ENCODE measurements at places on chromosomes 5 and 9.

DNA sequence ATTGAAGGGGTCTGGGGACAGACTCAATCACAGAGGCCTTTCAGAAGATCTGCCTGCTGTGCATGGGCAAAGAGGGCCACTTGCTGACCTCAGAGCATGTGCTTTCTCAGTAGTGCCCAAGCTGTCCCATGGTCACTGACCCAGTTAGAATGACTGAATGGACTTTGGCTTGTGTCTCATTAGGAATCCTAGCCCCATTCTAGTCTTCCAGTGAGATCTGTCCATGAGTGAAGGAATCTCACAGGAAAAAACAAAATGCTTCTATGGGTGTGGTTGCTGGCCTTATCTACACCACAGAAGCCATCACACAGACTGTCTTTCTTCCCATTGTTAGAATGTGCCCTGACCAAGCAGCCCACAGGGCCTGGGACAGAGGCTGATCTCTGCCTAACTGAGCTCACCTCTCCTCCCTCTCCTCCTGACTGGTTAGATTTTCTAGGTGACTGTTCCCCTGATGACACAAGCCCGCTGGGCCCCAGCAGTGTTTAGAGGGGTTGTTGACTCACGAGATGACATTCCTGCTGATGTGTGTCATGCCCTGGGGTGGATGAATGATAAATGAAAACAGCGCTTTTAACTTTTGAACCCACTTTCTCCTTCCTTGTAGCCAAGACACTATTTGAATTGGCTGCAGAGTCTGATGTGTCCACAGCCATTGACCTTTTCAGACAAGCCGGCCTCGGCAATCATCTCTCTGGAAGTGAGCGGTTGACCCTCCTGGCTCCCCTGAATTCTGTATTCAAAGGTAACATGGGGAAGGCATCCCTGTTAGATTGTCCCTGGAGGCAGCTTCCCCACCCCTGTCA lies 24.8 kb downstream of the TGFBI start:
- peak overlapping the region; percentile 74 for H3K27ac ChIP-seq
- peaks cover 17% of the 10 kb centered on the region for H3K36me3 ChIP-seq
- H3K4me1 ChIP-seq, result peaks cover 50% of the 10 kb centered on the region
- no peaks in the 10 kb centered on the region for H3K27me3 ChIP-seq

GRCh38 chr9:113632776-113633590 lies 169.5 kb downstream of the RGS3 start:
- H3K4me1 ChIP-seq, result peaks cover 30% of the 10 kb centered on the region
- H3K27me3 ChIP-seq, result no peaks in the 10 kb centered on the region
- no peak for DNase-seq
- no peak overlapping the region for H3K4me3 ChIP-seq
- no peaks in the 10 kb centered on the region for H3K36me3 ChIP-seq
- no peak overlapping the region for H3K27ac ChIP-seq

DNA sequence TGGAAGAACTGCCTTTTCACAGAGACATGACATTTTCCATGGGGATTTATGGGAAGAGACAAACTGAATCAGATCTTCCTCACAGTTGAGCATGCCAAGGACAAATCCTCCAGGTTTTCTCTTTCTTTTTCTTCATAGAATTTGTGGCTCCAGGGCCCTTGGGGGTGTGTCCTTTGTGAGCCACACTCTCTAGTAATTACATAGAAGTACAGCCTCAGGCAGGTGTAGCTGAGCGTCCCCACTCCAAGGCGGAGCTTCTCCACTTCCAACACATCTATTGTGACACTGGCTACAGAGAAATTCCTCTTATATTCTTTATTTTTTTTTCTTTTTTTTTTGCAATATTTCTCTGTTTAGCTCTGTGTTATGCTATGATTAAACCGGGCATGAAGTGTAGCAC lies 420.5 kb upstream of the CD180 start:
- no peaks in the 10 kb centered on the region for H3K4me1 ChIP-seq
- H3K27ac ChIP-seq, result no peak overlapping the region
- no peaks in the 10 kb centered on the region for H3K36me3 ChIP-seq
- no peak overlapping the region for H3K4me3 ChIP-seq
- no peak for DNase-seq

DNA sequence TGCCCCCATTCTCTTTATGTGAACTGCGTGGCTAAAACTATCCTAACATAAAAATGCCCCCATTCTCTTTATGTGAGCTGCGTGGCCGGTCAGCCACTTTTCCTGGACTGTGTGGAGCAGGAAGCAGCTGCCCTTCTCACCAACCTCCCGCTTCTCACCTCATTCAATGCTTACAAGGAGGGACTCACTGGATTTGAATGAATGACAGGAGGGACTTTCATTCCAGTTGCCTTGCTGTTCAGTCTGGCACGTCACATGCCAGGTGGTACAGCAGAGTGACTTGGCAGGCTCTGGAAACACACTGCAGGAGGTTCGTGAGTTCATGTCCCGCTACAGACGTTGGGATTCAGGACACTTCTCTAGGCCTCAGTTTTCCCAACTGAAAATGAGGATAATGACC lies 60.2 kb upstream of the NFIL3 start:
- peaks cover 49% of the 10 kb centered on the region for H3K4me1 ChIP-seq
- H3K27me3 ChIP-seq, result no peaks in the 10 kb centered on the region
- H3K27ac ChIP-seq, result peak overlapping the region; percentile 75
- H3K36me3 ChIP-seq, result no peaks in the 10 kb centered on the region

- H3K4me1 ChIP-seq, result no peaks in the 10 kb centered on the region
- no peak overlapping the region for H3K27ac ChIP-seq
- DNase-seq, result no peak
- H3K4me3 ChIP-seq, result no peak overlapping the region
- H3K36me3 ChIP-seq, result no peaks in the 10 kb centered on the region
These were observed 45.9 kb downstream of the KCNN2 start for GRCh38 chr5:114407783-114408182.

DNA sequence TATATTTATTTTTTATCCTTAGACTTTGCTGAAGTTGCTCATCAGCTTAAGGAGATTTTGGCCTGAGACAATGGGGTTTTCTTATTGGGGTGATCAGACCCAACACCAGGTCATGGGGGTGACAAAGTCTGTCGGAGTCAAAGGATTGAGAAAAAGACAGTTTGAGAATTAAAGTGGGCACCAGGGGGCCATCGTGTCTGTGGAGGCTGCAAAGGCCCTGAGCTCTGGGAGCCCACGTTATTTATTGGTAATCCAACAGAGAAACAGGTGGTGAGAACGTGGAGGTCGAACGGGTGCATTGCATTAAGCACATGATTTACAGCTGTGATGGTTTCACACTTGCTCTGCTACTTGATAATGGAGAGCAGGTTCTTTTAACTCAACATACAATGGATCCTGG lies 102.5 kb upstream of the CDH10 start:
- H3K4me3 ChIP-seq, result no peak overlapping the region
- no peaks in the 10 kb centered on the region for H3K27me3 ChIP-seq
- no peak overlapping the region for H3K27ac ChIP-seq
- no peaks in the 10 kb centered on the region for H3K4me1 ChIP-seq
- no peaks in the 10 kb centered on the region for H3K36me3 ChIP-seq

DNA sequence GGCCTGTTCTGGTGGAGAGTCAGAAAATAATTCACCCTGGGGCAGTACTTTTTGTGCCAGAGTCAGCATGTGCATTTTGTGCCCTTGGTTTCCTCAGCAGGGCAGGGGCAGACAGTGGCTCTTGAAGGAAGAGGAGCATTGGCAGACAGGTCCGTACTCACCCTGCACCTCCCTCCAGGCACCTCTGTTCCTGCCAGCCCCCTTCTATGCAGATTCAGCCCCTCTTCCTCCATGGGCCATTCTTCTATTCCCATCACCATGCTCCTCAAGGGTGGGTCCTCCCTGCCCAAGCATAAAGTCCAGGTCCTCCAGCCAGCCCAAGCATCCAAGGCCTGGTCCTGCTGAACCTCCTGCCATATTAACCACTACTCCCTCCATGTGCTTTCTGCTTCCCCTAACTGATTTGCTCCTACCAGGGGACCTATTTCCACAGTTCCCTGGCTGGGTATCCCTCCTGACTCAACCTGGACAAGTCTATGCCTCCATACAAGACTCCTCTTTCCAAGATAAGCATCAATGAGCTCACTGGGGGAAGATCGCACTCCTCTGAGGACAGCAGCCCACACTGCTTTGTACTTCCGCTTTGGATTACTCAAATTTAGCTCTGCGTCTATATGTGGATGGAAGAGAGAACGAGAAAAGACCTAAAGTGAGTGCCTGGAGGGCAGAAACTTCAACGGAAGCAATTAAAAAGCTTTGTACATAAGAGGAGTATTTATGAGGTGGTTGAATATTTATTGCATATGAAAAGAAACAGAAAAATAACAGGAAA lies 9.3 kb upstream of the ACSL6 start:
- no peak for DNase-seq
- H3K27me3 ChIP-seq, result peaks cover 69% of the 10 kb centered on the region
- H3K36me3 ChIP-seq, result no peaks in the 10 kb centered on the region
- H3K4me1 ChIP-seq, result no peaks in the 10 kb centered on the region

DNA sequence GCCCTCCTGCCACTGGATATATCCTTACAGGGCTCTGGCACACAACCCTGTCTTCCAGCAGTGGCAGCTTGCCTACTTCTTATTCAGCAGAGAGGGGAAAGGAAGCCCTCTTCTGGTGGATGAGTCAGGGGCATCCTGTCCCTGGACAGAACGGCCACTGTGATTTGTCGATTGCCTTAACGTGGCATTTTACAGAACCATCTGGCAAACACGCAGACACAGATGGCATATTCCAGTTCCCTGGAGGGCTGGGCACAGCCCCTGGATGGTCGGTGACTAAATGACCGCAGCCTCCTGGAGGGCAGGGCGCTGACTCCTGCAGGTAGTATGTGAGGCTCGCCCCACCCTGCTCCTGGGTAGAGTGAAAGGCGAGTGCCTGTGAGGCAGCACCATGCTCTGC lies 62.1 kb downstream of the DCP2 start:
- no peak overlapping the region for H3K4me3 ChIP-seq
- no peaks in the 10 kb centered on the region for H3K4me1 ChIP-seq
- peaks cover 10% of the 10 kb centered on the region for H3K36me3 ChIP-seq
- DNase-seq, result peak; percentile 78

GRCh38 chr5:26761045-26761444 lies 277.3 kb downstream of the CDH9 start:
- no peaks in the 10 kb centered on the region for H3K4me1 ChIP-seq
- no peak for DNase-seq
- no peak overlapping the region for H3K4me3 ChIP-seq
- H3K27me3 ChIP-seq, result no peaks in the 10 kb centered on the region

DNA sequence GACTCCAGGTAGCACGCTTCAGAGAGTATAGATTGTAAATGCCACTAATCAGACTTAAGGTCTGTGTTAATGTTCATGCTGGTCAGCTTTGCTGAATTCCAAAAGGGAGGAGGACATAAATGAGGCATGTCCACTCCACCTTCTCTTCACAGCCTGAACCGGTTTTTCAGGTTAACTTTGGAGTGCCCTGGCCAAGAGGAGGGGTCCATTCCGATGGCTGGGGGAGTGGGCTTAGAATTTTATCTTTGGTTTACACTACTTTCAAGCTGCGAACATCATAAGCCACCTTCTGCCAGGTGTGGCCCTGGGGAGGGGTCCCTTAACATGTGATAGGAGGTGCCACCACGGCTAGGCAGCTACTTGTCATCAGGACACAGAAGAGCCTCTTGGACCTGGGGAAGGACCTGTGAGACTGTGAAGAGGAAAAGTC lies 24.2 kb downstream of the ABO start:
- peak; percentile 57 for DNase-seq
- no peaks in the 10 kb centered on the region for H3K4me1 ChIP-seq

DNA sequence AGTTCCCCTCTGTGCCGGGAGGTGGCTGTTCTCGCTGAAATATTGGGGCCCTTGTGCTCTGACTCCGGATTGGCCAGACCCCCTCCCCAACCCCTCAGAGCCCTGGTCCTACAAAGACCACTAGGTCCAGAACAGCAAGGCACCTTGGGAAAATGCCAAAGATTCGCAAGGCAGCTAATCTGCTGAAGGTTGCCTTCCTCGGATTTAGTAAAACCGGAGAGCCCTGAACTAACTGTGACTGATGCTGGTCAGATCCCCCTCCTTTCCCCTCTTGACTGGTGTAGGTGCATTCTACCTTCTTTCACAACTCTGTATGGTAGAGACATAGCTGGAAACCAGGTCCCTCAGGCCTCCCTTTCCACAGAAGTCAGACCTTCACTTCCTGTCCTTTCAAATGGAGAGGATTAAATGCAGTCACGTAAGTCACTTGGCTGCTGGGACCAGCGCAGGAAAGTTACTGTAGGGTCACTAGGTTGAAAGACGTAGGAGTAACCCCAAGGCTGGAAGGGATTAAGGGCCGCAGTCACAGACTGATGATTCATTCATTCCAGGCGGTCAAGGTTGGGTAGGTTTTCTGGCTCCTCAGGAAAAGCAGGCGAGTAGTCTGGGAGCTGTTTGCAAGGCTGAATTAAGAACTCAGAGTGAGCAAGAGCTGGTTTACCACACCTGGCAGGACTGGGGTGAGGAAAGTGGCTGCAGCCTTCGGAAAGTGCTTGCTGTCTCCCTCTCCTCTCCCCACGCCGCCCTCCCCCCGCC lies 5.3 kb downstream of the BARX1 start:
- no peak overlapping the region for H3K4me3 ChIP-seq
- peaks cover 81% of the 10 kb centered on the region for H3K27me3 ChIP-seq

- no peaks in the 10 kb centered on the region for H3K36me3 ChIP-seq
- peaks cover 3% of the 10 kb centered on the region for H3K27me3 ChIP-seq
- DNase-seq, result no peak
- no peak overlapping the region for H3K4me3 ChIP-seq
These were observed 490.2 kb upstream of the DAP start for GRCh38 chr5:11251247-11251646.

GRCh38 chr9:122080986-122081385 lies 12.1 kb downstream of the TTLL11 start:
- peaks cover 38% of the 10 kb centered on the region for H3K4me1 ChIP-seq
- H3K27me3 ChIP-seq, result no peaks in the 10 kb centered on the region
- H3K27ac ChIP-seq, result peak overlapping the region; percentile 60

GRCh38 chr9:14482856-14483255 lies 168.9 kb upstream of the NFIB start:
- H3K27me3 ChIP-seq, result peaks cover 3% of the 10 kb centered on the region
- DNase-seq, result no peak
- no peaks in the 10 kb centered on the region for H3K36me3 ChIP-seq
- H3K4me1 ChIP-seq, result peaks cover 8% of the 10 kb centered on the region
- no peak overlapping the region for H3K27ac ChIP-seq

GRCh38 chr9:130933114-130934046 lies 5.7 kb downstream of the FIBCD1 start:
- no peaks in the 10 kb centered on the region for H3K36me3 ChIP-seq
- DNase-seq, result no peak
- no peak overlapping the region for H3K27ac ChIP-seq
- no peak overlapping the region for H3K4me3 ChIP-seq
- peaks cover 8% of the 10 kb centered on the region for H3K27me3 ChIP-seq
- H3K4me1 ChIP-seq, result peaks cover 37% of the 10 kb centered on the region

- no peaks in the 10 kb centered on the region for H3K27me3 ChIP-seq
- no peaks in the 10 kb centered on the region for H3K36me3 ChIP-seq
- no peak for DNase-seq
- H3K4me1 ChIP-seq, result no peaks in the 10 kb centered on the region
These were observed 519.2 kb downstream of the RASEF start for GRCh38 chr9:82543726-82544125.
